ENCODE measurements at places on chromosomes 12 and 14.

GRCh38 chr14:105700622-105701288 lies 174.4 kb downstream of the TMEM121 start:
- no peak for DNase-seq

DNA sequence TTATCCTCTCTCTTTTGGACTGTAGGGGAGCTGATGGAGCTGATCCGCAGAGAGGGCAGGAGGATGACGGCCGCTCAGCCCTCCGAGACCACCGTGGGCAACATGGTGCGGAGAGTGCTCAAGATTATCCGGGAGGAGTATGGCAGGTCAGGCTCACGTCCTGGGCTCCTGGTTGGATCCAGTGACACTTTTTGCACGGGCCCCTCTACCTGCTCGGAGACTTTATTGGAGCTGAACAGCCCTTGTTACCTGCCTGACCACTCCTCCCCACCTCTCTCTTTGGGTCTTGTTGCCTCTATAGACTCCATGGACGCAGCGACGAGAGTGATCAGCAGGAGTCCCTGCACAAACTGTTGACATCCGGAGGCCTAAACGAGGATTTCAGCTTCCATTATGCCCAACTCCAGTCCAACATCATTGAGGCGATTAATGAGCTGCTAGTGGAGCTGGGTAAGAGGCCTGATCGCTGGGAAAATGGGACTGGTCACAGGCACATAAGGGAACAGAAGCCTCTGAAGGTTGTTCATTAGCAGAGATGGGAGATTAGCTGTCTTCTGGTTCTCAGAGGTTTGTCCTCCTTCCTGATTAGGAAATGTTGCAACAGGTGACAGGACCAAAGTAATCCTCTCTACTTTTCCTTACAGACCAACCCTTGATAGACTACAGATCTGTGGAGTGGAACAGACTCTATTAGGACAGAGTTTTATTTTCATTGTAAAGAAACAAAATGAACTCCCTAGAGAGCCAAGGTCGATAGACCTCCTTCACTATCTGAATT lies 718 bp downstream of the EIF2B2 start:
- DNase-seq: no peak

- DNase-seq: no peak
Measured at GRCh38 chr14:47619392-47619791, 56.0 kb downstream of the MDGA2 start.

DNA sequence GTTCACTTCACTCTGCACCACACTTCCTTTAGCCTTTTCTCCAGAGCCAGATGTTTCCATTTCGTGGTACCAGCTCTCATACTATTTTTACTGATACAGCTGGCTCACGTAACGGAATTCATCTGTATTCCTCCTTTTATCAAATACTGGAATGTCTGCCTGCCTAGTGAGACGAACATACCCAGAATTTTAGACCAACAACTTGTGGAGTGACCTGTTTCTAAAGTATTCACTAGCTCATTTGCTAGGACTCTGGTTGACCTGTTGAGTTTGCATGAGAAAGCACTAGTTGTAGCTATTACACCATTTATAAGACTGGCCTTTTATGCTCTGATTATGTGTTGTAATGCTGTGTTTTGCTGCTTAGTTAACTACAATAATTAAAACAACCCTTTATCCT lies 22.6 kb downstream of the KCNA5 start:
- no peak for DNase-seq

DNA sequence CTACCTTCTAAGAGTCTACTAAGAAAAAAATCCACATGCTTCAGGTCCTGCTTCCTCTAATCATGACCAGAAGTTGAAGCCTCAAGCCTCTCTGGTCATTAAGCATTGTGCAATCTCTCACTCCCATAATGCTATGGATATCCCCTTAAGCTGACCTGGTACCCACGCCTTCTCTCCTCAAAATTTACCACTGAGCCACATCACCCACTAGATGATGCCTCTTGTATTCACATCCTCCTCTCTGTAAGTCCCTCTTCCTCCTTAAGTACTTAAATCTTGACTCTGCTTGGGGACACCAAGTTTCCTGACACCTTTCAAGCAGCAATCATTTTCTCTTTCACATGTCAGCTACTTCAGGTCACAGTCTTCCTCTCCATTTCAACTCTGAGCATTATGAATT lies 9.8 kb downstream of the GALNT4 start:
- DNase-seq: no peak

DNA sequence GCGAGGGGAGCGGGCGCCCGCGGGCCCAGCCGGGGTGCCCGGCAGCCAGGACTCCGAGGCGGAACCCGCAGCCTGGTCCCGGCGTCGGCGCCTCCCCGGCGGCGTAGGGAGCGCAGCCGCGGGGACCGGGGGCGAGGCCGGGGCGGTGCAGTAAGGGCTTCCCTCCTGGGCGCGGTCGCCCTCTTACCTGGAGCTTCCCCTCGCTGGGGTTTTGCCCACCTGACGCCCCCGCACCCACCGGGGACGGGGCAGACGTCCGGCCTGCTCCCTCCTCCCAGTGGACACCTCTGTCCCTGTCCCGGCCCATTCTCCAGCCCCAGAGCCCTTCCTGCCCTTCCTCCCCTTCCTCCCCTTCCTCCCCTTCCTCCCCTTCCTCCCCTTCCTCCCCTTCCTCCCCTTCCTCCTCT lies 413 bp upstream of the TUBA1C start:
- no peak for DNase-seq

GRCh38 chr14:35213143-35213788 lies 78.9 kb upstream of the PSMA6 start:
- no peak for DNase-seq

GRCh38 chr12:22866406-22866805 lies 241.4 kb downstream of the ETNK1 start:
- DNase-seq: no peak

DNA sequence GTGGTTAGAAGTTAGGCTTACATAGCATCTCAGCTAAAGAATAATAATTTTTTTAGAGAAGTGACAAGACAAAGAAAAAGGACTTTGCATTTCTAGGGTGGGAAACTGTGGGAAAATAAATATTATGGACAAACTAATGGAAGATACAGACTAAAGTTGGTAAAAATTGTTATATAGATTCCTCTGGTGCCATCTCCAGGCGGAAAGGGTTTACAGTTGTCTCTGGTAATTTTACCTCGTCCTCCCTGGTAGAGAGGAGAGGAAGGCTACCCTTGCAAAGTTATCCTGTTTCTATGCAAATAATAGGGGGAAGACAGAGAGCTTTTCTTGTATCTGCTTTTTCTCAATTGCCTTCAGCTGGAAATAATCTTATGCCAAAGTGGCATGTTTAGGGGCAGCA lies 5.2 kb downstream of the OR11G2 start:
- DNase-seq: no peak

- DNase-seq: no peak
Measured at GRCh38 chr14:101033446-101034165, 130.1 kb upstream of the RTL1 start.

- DNase-seq: no peak
Measured at GRCh38 chr12:70120970-70121369, 122.3 kb upstream of the CNOT2 start.

- DNase-seq: no peak
Measured at GRCh38 chr14:75542588-75543091, 20.4 kb downstream of the BATF start.

- DNase-seq: no peak
Measured at GRCh38 chr12:107353312-107353711, 260.0 kb upstream of the CRY1 start.

GRCh38 chr14:89973234-89973823 lies 17.6 kb downstream of the TDP1 start:
- DNase-seq: no peak

DNA sequence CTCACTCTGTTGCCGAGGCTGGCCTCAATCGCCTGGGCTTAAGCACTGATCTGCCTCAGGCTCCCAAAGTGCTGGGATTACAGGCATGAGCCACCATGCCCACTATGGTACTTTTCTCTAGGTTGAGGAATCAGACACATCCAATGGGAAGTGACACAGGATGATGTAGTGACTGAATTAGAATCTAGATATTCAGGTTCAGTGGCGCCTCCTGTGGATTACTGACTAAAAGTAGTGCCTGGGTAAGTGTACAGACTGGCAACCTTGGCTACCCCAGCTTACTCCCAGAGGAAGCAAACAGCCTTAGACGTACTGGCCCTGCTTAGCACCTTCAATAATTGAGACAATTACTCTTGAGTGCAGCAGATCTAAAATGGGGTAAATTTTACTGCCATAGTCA lies 22.8 kb downstream of the GALNT8 start:
- no peak for DNase-seq

DNA sequence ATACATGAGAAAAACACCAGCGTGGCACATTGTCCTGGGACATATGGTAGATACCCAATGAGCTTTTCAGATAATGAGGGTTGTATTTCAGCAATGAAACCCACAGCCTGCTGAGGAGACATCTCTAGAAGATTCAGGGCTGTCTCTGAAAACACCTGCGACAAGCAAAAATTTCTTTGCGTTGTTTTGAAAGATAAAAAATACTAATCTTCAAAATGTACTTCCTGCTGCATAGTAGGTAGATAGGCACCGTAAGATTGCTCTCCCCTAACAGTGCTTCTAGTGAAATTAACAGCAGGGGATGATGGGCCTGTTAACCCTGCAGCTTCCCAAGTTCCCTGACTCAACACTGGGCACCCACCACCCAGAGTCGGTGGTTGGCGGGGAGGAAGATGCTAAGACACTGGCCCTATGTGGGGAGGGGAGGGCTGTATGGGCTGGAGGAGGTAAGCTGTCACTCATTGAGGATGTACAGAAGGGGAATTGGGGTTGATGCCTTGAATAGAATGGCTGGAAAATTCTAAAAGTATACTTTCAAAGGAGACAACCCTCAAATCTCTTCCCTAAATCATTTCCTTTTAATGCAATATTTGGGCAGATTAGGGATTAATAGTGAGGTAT lies 20.0 kb downstream of the ZFP36L1 start:
- no peak for DNase-seq

DNA sequence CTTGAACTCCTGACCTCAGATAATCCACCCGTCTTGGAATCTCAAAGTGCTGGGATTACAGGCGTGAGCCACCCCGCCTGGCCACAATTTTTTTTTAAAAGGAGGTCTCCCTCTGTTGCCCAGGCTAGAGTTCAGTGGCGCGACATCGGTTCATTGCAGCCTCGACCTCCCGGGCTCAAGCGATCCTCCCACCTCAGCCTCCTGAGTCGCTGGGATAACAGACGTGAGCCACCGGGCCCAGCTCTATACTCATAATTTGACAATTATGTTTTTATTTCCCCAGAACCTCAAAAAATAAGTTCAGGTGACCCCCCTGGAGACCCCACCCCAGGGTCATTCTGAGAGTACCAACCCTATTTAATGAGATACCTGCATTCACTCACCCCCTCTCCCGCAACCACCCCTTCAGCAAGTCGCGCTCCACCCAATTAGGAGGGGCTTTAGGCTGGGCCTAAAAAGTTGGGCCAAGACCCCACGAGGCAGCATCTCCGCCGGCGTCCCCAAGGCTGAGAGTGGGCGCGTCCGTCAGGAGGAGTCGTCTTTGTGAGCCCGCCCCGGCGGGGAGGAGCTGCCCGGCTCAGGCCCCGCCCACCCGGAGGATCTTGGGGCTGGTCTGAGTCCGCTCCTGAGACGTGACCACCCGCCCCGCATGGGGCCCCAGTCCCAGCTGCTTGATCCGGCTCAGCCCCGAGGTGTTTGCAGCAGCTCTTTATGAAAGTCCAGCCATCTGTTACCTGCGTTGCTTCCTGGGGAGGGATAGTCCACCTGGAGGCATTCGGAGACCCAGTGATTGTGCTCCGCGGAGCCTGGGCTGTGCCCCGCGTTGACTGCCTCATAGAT lies at the start of gene ANKRD33:
TSS of gene ANKRD33 (plus strand) at position 628 of the 840 bp plus-strand sequence. CDS start at position 712, 84 bp downstream.
- DNase-seq: no peak

GRCh38 chr14:38279572-38279971 lies 23.7 kb upstream of the CLEC14A start:
- DNase-seq: no peak

GRCh38 chr12:31369712-31370521 lies 44.0 kb upstream of the SINHCAF start:
- no peak for DNase-seq

GRCh38 chr12:6222078-6222654 lies 22.0 kb downstream of the CD9 start:
- no peak for DNase-seq

DNA sequence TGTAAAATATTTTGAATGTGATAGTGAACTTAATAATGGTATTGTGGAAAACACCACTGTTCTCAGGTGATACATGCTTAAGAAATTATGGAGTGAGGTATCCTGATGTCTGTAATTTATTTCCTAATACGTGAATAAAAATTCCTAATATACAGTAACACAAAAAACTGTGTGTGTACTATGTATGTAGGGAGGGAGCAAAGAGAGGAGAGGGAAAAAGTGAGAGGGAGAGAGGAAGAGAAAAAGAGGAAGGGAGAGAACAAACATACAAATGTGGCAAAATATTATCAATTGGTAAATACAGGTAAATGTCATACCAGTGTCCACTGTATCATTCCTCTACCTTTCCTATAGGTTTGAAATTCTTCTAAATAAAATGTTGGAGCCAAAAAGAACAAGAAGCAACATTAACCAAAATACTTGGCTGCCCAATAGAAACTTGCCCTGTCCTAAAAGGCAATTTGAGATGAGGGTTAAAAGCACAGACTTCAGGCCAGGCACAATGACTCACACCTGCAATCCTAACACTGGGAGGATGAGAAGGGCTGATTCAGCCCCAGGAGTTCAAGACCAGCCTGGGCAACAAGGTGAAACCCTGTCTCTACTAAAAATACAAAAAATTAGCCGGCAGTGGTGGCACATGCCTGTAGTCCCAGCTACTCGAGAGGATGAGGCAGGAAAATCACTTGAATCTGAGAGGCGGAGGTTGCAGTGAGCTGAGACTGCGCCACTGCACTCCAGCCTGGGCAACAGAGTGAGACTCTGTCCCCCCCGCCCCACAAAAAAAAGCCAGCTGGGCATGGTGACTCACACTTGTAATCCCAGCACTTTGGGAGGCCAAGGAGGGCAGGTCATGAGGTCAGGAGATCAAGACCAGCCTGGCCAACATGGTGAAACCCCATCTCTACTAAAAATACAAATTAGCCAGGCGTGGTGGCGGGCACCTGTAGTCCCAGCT lies 14.5 kb downstream of the R3HDM2 start:
- no peak for DNase-seq

GRCh38 chr12:43062201-43062895 lies 472.8 kb upstream of the PRICKLE1 start:
- DNase-seq: no peak

GRCh38 chr14:59278111-59278510 lies 89.6 kb downstream of the DAAM1 start:
- DNase-seq: no peak

DNA sequence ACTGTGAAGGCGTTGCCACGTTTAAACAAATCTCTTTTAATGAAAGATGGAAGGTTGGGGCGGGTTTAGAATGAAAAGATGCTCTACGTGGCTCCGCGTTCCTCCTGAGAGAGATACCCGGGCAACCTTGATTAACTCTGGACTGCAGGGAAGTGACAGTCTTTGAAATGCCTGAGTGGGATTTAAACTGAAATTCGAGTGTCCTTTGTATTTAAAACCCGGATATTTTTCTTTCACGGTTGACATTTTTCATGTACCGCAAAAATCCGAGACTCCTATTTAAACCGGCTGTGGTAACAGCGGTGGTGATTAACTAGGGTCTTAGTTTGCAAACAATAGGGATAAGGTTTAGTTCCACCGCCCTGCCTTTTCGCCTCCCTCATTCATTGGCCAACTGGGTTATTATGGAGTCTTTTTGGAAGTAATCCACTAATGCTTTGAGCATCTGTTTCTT lies 707 bp downstream of the G2E3 start:
- no peak for DNase-seq

Measured in stimulated activated CD8-positive, alpha-beta memory T cell treated with anti-CD3 and anti-CD28 coated beads, Interleukin-4, amount 100 ng/mL, for 1 hour (primary cell).